ENCODE measurements at places on chromosomes 4 and X.

- DNase-seq = no peak
Measured at GRCh38 chr4:144556636-144557035, 89.3 kb upstream of the HHIP start.

DNA sequence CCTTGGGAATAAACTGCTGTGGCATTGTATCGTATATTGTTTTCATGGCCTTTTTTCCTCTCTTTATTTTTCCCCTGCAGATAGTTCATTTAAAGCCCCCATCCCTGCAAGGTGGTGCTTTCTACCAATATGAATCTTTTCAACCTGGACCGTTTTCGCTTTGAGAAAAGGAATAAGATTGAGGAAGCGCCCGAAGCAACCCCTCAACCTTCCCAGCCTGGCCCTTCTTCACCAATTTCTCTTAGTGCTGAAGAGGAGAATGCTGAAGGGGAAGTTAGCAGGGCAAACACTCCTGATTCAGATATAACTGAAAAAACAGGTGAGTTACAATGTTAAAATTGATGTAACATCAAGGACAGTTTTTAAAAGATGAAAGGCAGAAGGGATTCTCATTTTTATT is 601 bp downstream of the SMARCAD1 start:
- no peak for DNase-seq

- DNase-seq = no peak
Measured at GRCh38 chr4:179313823-179314222, 1871.6 kb upstream of the AGA start.

DNA sequence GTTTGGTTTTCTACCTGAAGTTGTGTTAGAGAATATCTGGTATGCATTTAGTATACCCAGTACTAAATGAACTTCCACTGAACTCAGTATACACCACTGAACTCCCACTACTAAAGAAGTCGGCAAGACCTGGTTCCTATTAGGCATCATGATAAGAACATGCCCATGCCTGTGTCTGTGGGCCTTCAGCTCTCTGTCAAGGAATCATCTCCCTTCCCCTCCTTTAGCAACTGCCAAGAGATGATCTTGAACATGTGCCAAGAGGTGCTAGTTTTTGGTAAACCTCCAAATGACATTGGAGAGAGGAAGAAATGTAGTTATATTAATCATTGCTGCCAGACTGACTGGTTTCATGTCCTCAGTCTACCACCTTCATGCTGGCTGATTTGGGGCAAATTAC is 113.2 kb downstream of the ATP10D start:
- no peak for DNase-seq

GRCh38 chr4:31687717-31688342 is 967.7 kb downstream of the PCDH7 start:
- no peak for DNase-seq

DNA sequence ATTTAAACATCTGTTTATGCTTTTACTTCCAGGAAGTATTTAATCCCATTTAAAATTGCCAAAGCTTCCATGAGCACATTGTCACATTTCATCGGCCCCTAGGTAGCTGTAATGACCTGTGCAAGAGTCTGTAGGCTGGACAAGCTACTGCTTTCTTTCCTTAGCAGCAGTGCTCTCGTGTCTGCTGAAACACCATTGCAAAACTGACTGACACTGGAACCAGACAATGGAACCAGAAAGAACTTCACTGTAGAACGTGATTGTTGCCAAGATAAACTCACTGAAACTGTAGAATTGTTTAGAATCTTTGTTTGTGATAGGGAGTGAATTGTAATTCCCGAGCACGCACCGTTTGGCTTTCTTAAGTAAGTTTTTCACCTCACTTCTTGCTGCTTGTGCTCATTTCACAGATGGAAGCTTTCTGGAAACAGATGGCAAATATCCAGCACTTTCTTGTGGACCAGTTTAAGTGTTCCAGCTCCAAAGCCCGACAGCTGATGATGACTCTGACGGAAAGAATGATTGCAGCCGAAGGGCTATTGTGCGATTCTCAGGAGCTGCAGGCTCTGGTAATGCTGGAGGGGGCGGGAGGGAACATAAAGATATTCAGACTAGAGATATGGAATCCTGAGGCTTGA is 36.9 kb downstream of the EVC start:
- DNase-seq = no peak

- no peak for DNase-seq
Measured at GRCh38 chr4:17494258-17495190, 17.4 kb downstream of the QDPR start.

DNA sequence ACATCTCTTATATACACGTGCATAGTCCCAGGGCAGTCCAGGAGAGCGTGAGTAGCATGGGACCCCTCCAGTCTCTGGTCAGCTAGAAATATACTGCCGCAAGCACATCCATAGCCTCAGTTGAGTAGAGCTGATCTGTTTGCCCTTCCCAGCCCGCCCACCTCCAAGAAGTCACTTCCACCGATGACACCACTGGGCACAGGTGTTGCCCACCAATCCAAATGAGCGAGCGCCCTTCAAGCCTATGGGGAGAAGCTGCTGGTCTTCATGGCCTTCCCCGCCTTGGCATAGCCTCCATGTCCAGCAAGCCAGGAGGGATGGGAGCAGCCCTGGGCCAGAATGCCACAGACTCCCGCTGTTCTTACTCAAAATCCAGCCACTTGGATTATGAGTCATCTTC is 10.2 kb downstream of the DUSP9 start:
- DNase-seq = no peak

Data from activated naive CD4-positive, alpha-beta T cell (primary cell).